Fibroblast of skin of left quadriceps (primary cell): ENCODE measurements at places on chromosomes 7 and 10.
A peak's percentile ranks its signal among the peaks of the same experiment; 100 is the strongest.

- no peak for DNase-seq
Measured at GRCh38 chr10:1216574-1217236, 160.5 kb downstream of the WDR37 start.

- DNase-seq: no peak
Measured at GRCh38 chr10:10093021-10093420, 924.7 kb upstream of the CELF2 start.

DNA sequence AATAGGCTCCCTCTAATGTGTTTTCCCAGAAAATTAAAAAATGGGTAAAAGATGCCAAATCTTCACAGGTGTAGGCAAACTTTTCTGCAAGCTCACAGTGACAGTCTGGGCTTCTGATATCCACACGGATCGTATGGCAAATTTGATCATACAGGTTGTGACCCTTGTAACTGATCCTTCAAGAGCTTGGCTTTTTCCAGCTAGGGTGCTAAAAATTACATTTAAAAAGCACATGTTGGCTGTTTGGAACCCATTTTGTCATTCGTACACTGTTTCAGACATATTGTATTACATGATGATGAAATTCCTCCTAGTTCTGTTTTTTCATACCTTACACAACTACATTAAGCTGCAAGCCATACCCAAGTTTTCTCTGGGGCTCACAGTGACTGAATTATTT, 138.7 kb downstream of the GFRA1 start:
- DNase-seq: no peak

GRCh38 chr10:87635498-87636312, 24.0 kb upstream of the PAPSS2 start:
- DNase-seq: peak; percentile 50

GRCh38 chr7:128959296-128959695, 21.6 kb downstream of the IRF5 start:
- DNase-seq: no peak

GRCh38 chr7:97346349-97346748, 228.9 kb downstream of the SDHAF3 start:
- DNase-seq: no peak

- no peak for DNase-seq
Measured at GRCh38 chr10:59068581-59069191, 107.8 kb upstream of the PHYHIPL start.

GRCh38 chr7:150481186-150481920, 30.9 kb downstream of the GIMAP8 start:
- DNase-seq: no peak

DNA sequence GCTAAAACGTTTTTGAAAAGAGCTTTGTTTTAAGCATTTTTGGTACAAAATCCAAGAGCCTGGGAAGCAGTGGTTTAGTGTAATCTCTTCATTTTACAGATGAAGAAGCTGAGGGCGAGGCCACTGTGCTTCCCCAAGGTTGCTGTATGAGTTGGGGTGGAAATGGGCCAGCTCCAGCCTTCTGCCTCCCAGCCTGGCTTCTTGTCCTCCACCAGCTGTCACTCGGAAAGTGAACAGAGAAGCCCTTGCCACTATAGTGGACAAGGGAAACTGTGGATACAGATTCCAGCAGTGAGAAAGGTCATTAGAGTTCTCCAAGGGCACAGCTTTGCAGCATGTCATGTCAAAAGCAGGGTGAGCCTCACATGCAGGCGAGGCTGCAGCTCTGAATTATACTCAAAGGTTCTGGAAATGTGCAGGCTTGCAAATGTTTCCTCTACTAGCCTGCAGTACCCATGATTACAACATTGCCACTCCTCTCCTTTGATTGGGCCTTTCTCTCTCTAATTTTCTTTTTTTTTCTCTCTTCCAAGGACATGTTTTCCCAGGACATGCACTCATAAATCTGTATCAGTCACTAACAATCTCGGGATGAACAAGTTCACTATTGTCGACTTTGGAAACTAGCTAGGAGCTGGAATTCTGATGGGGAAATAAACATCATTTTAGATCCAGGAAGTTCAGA, 33.0 kb downstream of the BAMBI start:
- no peak for DNase-seq

- DNase-seq: no peak
Measured at GRCh38 chr7:134842886-134843430, 63.5 kb downstream of the CALD1 start.

DNA sequence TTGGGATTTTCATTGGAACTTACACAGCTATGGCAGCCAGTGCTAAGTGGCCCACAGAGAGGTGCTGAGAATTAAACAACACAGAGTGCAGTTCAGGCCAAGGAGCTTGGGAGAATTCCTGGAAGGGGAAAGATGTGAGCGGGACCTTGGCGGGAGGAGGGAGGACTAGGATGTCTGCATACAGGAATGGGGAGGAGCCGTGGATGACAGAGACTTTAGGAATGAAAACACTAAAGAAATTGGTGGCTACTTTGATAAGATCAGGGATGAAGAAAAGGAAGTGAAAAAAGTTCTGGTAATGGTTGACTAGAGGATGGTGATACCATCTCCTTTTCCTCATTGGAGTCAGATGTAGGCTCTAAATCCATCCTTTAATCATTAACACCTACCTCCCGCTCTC, 234.2 kb upstream of the FZD8 start:
- DNase-seq: peak; percentile 64

DNA sequence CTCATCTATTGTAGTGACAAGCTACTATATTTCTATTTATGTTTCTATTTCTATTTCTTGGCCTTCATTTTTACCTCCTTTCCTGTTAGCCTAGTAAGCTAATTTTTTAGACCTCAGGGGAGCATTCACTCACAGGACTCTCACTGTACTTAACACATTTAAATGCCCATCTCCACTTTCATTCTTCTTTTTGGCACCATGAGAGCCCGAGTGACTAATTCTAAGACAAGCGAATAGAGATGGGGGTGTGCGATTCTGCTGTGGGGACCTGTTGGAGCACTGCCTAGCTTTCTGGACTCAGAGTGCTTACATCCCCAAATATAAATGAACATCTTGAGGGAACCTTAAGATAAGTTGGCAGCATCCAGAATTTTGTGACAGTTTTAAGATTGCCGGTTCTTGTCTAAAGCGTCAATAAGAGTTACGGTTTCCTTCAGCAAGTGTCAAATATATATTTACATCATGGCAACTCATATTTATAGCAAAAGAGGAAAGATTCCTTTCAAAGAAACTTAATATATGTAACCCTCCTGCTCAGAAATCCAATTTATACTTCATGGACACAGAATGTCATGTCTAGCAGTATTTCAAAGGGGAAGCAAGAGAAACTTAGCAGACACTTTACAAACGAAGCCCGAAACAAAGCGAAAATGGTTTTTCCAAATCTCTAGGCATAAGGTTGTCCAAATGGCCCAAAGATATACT, 54.1 kb upstream of the AFAP1L2 start:
- DNase-seq: no peak

DNA sequence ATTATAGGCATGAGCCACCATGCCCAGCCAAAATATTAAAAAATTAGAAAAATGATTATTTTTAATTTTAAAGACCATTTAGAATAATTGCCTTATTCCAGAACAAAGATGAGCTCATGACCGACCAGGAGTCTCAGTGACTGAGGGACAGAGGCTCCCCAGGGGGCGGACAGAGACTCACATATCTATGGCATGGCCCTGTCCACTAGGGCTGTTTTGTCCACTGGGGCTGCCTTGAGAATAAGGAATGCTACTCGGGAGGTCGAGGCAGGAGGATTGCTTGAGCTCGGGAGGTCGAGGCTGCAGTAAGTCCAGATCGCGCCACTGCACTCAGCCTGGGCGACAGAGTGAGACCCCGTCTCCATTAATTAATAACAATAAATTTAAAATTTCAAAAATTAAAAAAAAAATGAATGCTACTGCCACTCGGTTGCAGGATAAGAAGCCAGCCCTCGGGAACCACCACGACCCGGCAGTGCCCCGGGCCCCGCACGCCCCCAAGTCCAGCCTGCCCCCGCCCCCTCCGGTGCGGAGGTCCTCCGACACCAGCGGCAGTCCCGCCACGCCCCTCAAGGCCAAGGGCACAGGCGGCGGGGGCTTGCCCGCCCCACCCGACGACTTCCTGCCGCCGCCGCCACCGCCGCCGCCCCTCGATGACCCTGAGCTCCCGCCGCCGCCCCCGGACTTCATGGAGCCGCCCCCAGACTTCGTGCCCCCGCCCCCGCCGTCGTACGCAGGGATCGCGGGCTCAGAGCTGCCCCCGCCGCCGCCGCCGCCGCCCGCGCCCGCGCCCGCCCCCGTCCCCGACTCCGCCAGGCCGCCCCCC, 128.6 kb downstream of the APBB1IP start:
- DNase-seq: no peak

DNA sequence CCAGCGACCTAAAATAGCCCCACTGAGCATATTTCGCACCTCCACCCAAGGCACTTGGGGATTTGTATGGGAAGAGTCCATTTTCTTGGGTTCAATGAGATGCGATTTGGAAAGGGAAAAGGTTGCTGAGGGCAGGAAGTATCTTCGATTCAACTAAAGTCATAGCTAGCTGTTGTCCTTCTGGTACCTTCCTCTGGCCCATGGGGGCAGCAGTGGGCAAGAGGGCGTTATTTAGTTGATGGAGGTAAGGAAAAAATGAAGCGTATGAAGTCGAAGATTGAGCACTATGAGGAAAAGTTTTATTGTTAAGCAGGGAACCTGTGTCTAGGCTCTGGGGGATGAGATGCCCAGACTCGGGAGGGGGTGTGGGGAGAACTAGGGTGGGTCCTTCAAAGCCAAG, 135.4 kb downstream of the EVX1 start:
- no peak for DNase-seq

DNA sequence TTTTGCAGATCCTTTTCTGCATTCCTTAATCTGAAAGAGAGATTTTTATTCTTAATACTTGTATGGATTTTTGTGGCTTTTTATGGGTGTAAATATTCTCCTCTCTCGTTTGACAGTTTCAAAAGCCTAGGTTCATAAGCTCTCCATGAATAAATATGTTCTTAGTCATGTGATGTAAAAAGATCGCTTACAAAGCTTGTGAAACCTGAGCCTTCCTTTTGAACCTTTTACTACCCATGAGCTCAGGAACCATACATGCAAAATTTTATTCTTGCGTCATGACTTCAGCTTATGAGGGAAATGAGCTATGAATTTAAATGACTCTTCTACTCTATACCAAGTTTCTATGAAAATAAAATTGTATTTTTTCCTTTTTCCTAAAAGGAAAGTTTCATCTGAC, 98.7 kb downstream of the POLL start:
- DNase-seq: peak; percentile 20

DNA sequence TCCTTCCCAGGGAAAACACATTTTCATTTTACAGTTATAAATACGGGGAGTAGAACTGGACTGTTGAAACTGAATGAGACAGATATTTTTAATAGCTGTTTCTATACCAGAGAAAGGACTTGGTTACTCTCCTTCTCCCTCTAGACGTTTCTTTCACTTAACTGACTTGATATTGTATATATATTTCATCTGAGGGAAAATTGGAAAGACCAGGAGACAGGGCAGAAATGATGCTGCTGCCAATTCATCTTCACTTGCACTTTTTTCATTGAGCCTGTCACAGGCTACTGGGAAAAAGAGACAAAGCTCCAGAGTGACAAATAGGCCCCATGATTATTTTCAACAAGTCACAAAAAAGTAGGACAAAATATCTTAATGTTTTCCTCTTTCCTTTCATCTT, 636.0 kb upstream of the TPK1 start:
- no peak for DNase-seq

DNA sequence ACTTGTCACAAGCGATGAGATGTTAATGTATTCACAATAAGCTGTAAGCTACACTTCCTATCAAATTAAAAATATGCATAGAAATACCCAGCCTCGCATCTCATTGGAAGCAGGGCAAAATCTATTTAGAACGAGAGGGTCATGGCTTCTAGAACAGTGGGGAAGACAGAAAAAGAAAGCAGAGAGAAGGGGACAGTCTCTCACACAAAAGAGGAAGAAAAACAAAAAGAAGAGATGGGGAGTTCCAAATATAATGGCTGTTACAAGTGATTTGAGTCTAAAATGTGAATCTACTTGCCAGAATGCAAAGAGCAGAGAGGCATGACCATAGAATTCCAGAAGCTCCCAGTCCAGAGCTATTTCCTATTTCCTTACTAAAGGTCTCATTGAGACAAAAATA, 13.8 kb downstream of the LRRN3 start:
- no peak for DNase-seq

GRCh38 chr10:36765782-36766414, 359.5 kb upstream of the ANKRD30A start:
- peak; percentile 18 for DNase-seq

- DNase-seq: no peak
Measured at GRCh38 chr10:23478570-23478969, 39.7 kb downstream of the OTUD1 start.

DNA sequence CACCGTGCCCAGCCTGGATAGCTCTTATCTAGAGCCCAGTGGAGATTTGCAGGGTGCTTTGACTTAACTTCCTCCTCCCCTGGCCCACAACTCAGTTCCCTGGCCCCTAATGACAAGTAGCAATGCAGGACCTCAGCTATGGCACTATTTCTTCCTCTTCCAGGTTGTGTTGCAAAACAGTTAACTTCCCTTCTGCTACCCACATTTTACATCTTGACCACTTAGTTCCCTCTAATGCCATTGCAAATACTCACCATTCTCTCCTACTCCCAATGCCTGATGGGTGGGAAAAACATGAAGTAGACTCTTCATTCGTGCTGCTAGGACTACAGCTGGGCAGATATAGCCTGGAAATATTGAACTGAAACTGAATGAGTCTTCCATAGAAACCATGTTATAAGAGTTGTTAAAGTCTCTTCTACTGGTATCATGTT, 39.1 kb upstream of the FGL2 start:
- DNase-seq: no peak

DNA sequence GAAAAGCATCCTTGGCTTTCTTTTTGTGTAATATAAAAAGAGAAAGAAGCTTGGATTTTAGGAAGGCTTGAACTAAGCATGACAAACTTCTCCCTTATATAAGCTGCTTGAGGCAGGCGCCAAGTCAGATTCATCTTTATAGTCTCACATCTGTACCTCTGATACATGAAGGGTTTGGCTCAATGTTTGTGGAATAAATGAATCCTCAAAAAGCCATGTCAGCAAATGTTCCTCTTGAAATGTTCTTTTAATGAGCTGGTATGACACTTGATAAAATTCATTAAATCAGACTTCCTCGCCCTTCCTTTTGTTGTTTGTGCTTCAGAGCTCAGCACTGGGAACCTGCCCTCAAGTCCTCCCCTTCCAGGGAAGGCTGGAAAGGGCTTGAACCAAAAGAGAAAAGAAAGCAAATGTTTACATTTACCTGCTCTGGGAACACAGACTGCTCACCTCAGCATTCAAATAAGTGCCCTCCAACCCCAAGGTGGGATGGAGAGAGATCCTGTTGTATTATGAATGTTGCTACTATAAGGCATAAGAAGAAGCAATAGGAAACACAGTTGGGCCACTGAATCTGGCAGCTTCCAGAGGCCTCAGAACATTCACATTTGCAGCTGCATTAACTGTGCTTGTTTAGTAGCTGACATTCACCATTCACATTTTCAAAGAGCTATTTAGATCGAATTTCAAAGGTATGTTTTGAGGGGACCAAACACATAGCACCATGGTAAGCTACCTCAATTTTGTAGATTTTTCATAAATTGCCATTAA, 212.6 kb downstream of the CACNA2D1 start:
- no peak for DNase-seq

- no peak for DNase-seq
Measured at GRCh38 chr7:27991006-27991528, 189.5 kb downstream of the JAZF1 start.
